ENCODE measurements at places on chromosomes 16 and 17.

DNA sequence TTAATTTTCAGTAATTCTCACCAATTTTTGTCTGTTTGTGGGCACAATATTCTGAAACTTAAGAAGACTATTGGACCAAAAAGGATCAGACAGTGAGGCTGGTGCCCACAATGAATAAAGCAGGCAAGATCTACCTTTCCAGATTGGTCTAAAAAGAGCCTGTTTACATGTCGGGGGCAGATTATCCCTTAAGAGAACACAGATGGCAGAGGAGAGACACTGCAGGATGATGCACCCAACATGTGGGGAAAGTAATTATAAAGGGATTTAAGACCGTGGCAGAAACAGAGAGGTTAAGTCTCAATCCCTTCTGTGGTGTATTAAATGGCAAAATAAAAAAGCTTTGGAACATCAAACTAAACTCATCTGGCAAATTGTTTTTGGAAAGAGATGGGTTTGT is 331.8 kb upstream of the CDH11 start:
- no peak for DNase-seq

- peak; percentile 30 for DNase-seq
These were observed 16.0 kb downstream of the MAP2K6 start for GRCh38 chr17:69430488-69430887.

DNA sequence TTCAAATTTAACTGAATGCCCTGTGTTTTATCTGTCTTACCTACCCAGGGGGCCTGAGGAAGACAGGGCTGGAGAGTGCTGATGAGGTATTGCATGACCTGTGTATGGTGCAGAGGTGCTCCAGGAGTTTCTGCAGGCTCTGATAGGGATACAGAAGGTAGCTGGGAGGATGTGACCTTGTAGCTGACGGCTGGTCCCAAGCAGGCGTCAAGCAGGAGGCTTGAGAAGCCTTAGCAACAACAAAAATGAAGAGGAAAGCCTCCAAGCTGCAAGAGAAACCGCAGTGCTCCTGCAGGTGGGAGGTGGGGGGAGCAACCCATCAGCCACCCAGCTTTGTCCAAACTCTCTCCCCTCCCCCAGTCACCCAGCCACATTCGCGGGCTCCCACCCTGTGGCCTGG is 40.4 kb downstream of the LAT start:
- no peak for DNase-seq

GRCh38 chr17:28524476-28525424 is 18.6 kb downstream of the FOXN1 start:
- DNase-seq, result no peak

DNA sequence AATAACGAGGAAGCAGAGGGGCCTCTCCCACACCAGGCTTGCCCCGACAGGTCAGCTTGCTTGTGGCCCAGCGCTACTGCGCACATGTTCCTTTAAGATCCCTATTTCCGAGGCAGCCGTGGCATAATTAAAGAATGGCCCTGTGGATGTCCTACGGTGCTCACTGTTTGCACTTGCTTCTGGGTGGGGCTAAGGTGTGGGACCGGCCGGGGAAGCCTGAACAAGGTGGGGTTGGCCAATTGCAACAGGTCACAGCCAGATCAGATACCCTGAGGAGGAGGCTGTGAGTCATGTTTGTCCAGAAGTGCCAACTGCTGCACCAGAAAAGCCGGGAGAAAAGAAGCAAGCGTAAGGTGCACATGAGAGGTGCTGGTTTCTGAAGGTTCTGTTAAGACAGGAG is 158.5 kb upstream of the CACNG5 start:
- no peak for DNase-seq

DNA sequence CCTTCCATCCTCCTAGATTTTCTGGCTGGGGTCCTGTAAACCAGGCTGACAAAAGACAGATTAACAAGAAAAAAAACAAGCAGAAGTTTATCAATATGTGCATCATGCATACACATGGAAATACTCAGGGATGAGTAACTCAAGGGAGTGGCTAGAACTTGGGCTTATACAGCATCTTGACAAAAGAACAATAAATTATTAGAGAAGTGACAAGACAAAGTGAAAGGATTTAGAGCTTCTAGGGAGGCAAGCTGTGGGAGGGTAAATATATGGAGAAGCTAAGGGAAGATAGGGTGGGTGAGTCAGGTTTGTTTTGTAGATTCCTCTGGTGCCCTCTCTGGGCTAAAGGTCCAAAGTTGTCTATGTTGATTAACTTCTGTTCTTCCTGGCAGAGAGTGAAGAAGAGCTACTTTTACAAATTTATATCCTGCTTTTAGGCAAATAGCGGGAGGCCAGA is 48.0 kb upstream of the NDRG4 start:
- peak; percentile 58 for DNase-seq

DNA sequence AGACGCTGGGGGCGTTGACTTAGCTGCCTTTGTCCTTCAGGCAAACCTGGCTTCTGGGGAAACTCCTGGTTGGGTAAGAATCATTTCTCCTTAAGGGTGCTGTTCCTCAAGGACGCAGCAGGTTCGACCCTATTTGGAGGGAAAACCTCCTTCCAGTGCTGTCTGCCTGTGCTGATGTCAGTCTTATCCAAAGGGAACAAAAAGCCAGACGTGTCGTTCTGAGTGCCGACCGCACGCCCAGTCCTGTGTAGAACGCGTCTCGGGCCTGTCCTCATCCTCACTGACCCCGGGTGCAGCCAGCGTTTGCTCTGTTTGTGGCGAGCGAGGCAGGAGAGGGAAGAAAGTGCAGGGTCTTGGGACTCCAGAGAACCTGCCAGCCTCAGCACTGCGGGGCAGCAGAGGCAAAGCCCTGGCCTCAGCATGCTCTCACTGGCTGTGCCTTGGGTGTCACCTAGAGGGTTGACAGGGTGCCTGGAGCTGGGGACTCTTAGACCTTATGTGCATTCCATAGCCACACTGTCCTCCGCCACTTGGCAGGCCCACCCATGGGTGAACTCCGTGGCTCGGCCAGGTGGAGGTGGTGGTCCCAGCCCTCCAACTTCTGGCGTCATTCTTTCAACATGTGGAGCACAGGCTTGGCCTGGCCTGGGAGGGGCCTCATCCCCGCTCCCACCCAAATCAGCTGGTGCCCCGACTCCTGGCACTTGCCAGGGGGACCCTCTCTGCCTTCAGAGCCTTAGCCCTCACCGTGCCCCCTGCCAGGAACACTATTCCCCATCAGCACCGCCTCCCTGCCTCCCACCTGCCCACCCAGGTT is 6.0 kb downstream of the SNN start:
- no peak for DNase-seq

- DNase-seq, result no peak
These were observed 7.9 kb downstream of the KCTD5 start for GRCh38 chr16:2689968-2690801.

- no peak for DNase-seq
These were observed 38.5 kb downstream of the VPS53 start for GRCh38 chr17:676060-676700.

DNA sequence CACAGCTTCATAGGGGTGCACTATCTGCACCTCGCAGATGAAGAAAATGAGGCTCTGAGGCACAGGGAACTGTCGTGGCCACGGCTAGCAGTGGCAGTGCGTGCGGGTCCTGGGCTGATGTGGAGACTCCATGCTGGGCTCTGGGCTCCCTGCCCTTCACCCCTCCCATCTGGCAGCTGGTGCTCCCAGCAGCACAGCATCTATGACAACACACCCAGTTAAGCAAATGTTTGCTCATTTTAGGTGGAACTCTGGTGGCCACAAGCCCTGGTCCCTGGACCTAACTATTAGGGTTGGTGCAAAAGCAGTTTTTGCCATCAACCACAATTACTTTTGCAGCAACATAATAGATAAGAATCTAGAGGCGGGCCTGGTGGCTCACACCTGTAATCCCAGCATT is 30.9 kb downstream of the IFT140 start:
- no peak for DNase-seq

DNA sequence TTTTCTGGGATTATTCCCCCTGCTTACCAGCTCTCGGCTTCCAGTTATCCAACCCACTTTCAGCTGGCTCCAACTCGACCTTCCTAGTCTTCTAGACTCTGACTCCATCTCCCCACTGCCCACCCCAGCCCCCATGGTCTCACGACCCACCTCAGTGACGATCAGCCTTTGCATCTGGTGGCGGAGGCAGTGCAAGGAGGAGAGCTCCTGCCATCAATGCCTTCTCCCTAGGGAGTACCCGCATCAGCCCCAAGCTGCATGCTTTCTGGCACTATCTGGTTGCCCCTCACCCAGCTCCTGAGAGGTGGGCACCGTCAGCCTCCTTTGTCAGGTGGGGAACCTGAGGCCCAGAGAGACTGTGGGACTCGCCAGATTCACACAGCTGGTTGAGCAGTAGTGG is 72.6 kb upstream of the RPL38 start:
- DNase-seq, result no peak

GRCh38 chr16:85105475-85105874 is 6.8 kb downstream of the CIBAR2 start:
- no peak for DNase-seq

DNA sequence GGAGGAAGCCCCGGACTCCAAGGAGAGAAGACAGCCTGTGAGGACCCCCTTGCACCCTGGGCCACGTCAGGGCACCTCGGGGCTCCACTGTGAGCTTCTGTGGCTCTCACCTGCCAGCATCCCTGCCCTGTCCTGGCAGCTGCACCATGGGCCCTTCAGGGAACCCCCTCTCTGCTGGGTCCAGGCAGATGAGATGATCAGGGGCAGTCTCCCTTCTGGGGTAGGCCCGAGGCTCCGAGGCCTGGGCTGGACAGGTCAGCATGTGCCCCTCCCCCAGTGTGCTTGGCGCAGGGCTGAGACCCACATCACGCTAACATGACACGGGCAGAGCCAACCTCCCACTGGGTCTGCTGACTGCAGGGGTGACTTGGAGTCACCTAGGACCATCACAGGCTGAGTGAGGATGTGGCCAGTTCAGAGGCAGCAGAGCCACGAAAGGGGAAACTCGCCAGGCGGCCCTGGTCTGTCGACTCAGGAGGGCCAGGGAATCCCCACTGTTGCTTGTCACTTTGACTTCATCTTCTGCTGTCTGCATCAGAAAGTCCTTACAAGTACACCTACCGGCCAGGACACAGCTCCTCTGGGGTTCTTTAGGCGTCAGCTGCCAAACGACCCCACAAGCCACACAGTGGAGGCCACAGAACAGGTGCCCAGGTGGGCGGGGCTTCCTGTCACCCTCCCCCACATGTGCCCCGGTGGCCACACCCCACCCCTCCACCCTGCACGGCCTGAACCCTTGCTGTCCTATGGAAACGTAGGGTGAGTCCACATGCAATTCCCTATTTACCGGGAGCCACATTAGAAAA is 2.2 kb downstream of the GALNS start:
- no peak for DNase-seq

GRCh38 chr16:88116121-88116520 is 164.9 kb downstream of the BANP start:
- no peak for DNase-seq

GRCh38 chr17:2369039-2369438 is 31.7 kb downstream of the SGSM2 start:
- no peak for DNase-seq

- DNase-seq, result no peak
These were observed 6.7 kb upstream of the CRHR1 start for GRCh38 chr17:45777388-45777787.

GRCh38 chr16:52929478-52930400 is 123.0 kb downstream of the CHD9NB start:
- DNase-seq, result peak; percentile 79

GRCh38 chr17:39737760-39738567 is at the start of gene GRB7:
Gene GRB7, plus strand, starts transcription at chr17:39737938. Its CDS starts 4,364 bp downstream, at chr17:39742302.
- no peak for DNase-seq

GRCh38 chr17:41697122-41697962 is 8.7 kb downstream of the EIF1 start:
- DNase-seq, result no peak

DNA sequence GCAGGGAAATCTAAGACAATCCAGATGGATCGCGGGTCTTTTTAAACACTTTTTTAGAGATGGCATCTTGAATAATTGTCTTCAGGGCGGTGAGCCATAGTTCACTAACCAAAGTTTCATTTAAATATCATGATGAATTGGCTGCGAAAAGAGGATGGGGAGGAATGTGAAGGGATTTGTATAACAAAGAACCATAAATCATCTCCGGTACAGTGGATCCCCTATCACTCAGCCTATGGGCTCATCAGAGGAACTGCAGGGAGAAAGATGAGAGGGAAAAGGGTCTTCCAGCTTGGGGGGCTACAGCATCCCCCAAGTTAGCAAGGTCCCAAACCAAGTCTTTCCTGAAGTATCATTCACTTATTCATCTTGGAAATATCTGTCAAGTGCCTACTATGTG is 16.7 kb upstream of the DDX52 start:
- no peak for DNase-seq
